ENCODE measurements at places on chromosomes 7 and 10.

- no peaks in the 10 kb centered on the region for H3K4me1 ChIP-seq
- no peaks in the 10 kb centered on the region for H3K27me3 ChIP-seq
- peak overlapping the region; percentile 29 for H3K27ac ChIP-seq
- no peaks in the 10 kb centered on the region for H3K36me3 ChIP-seq
Observed at GRCh38 chr7:101784292-101785127, 32.9 kb upstream of the CUX1 start.

- H3K27me3 ChIP-seq: no peaks in the 10 kb centered on the region
- DNase-seq: no peak
- H3K4me3 ChIP-seq: no peak overlapping the region
- no peaks in the 10 kb centered on the region for H3K4me1 ChIP-seq
- H3K36me3 ChIP-seq: no peaks in the 10 kb centered on the region
Observed at GRCh38 chr7:64113981-64114380, 68.7 kb downstream of the ZNF727 start.

DNA sequence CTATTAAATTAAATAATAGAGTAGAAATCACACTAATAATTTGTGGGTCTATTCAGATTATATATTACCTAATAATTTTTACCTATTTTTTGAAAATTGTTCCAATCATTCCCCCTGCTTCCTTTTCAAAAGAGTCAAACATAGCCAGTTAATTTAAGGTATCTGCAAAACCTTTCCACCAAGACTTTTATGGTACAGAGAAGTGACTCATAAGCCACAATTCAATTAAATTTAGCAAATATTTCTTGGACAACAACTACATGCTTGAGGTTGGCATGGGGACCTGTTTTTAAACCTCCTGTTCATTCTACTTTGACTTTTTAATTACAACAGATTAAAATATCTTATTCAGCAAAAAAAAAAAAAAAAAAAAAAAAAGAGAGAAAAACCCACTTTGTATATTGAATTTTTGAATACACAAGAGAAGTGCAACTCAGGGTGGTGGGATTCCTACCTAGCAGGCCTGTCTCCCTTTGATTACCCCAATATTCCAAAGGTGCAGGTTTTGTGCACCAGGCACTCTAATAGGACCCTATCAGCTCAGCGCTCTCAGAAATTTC, 301.9 kb upstream of the C7orf33 start:
- H3K27ac ChIP-seq: no peak overlapping the region
- H3K27me3 ChIP-seq: peaks cover 7% of the 10 kb centered on the region
- no peak for DNase-seq

DNA sequence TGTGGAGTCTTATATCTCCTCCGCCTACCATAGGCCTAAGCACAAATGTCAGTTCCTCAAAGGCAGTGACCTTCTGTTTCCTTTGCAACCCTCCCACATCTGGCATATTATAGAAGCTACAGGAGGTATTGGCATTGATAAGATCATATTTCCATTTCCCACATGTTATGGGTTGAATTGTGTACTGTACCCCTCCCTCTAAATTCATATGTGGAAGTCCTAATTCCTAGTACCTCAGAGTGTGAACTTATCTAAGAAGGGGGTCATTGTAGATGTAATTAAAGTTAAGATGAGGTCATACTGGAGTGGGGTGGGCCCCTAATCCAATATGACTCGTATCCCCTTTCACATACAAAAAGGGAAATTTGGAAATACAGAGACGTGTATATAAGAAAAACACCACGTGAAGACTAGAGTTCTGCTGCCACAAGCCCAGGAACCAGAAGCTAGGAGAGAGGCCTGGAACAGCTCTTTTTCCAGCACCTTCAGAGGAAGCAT, 6.1 kb upstream of the LAMB4 start:
- no peaks in the 10 kb centered on the region for H3K36me3 ChIP-seq
- no peak for DNase-seq
- H3K4me1 ChIP-seq: no peaks in the 10 kb centered on the region

DNA sequence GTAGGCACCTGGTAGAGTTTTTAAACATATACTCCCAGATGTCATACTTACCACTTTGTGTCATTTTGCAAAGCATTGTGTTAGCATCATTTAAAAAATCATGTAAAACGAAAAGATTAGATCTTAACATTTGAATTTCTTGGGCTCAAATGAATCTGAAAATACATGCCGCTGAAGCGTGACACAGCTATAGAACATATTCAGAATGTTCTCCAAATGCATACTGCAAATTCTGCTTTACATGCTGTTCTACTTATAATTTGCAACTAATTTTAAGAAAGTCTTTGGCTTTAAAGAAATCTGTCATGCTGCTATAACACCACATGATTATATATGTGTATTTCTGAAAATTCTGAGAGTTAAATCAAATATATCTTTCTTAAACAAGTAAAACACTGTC, 109.2 kb upstream of the CAV2 start:
- no peaks in the 10 kb centered on the region for H3K27me3 ChIP-seq
- no peaks in the 10 kb centered on the region for H3K36me3 ChIP-seq
- no peak for DNase-seq
- H3K27ac ChIP-seq: no peak overlapping the region
- peaks cover 31% of the 10 kb centered on the region for H3K4me1 ChIP-seq

DNA sequence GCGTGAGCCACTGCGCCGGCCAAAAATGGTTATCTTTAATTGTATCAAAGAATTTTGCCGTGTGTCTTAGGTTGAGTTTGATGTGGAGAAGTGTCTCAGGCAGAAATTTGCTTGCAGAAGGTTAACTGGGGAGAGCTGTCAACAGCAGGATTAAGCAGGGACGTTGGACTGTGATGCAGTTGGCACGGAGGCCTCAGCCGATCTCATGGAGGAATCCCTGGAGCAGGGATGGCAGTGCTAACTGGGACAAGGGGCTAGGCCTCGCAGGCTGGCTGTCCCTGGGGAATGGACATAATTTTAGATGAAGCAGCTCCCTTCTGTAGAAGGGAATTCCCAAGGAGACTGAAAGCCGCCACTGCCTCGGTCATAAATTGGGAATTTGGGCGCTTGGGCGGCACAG, 12.3 kb upstream of the KIF5B start:
- no peaks in the 10 kb centered on the region for H3K27me3 ChIP-seq
- H3K27ac ChIP-seq: no peak overlapping the region
- H3K4me1 ChIP-seq: no peaks in the 10 kb centered on the region
- peak; percentile 12 for DNase-seq
- H3K4me3 ChIP-seq: no peak overlapping the region
- no peaks in the 10 kb centered on the region for H3K36me3 ChIP-seq

DNA sequence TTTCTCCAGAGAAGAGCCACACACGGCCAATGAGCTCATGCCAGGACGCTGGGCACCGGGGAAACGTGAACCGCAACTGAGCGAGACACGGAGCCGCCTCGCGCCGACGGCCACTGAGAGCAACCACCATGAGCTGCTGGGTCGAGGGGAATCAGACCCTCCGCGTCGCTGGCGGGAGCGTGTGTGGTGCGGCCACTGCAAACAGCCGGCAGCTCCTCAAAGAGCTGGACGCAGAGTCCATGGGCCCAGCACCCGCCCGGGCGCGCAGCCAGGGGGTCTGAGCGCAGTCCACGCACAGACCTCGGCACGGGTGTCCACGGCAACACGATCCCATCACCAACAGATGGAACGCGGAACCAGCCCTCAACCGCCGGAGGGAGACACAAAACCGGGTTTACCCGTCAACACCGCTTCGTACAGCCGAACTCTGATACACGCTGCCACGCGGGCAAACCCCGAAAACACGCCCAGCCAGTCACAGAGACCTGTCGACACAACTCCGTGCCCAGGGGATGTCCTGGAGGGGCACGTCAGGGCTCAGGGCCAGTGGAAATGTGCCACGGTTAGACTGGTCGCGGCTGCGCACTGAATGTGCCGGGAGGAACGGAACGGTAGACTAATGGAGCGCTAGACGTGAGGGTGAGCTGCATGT, 147.1 kb downstream of the ELFN1 start:
- no peaks in the 10 kb centered on the region for H3K36me3 ChIP-seq
- no peak overlapping the region for H3K27ac ChIP-seq
- no peaks in the 10 kb centered on the region for H3K27me3 ChIP-seq
- H3K4me1 ChIP-seq: peaks cover 5% of the 10 kb centered on the region
- no peak for DNase-seq

DNA sequence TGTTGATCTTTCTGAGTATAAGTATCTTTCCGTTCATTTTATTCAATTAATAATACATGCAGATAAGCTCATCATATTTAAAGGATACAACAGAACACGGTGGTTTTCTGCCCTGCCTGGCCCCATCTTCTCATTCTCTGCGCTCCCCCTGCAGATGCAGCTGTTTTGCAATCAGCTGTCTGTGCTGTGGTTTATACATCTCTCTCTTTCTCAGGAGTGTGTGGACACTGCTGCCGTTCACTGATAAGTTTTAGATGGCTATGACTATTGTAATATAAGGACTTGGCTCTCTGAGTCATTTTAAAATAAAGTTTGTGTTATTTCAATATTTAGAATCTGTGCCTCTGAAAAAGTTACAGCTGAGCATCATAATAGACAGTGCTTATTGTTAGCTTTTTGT, 54.5 kb downstream of the CUL1 start:
- H3K4me3 ChIP-seq: no peak overlapping the region
- H3K36me3 ChIP-seq: no peaks in the 10 kb centered on the region
- H3K27me3 ChIP-seq: no peaks in the 10 kb centered on the region

DNA sequence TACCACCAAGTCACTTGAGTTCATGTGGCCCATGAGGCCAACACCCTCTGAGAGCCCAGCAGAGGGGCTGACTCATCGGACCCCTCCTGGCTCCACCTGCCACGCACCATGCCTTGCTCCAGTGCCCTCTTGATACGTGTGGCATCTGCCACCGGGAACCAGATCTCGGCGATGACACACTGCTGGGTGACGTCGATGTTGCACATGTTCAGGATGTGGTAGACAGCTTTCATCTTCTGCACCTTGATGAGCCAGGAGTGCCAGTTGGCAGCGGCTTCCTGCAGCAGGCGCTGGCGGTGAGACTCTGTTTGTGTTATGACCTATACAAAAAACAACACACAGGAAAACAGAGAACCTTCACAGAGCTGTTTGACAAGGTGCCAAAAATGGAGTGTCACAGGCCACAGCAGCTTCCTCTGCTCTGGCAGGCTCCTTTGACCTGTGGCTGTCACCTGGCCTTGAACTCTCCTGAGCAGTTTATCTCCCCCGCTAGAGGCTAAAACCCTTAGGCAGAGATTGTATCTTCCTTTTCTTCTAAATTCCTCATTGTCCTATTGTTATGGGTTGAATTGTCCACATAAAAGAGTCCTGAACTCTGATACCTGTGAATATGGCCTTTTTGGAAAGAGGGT, 45.2 kb upstream of the TMEM213 start:
- H3K4me3 ChIP-seq: no peak overlapping the region
- no peaks in the 10 kb centered on the region for H3K4me1 ChIP-seq
- no peak overlapping the region for H3K27ac ChIP-seq
- H3K27me3 ChIP-seq: peaks cover 6% of the 10 kb centered on the region
- DNase-seq: peak; percentile 16

DNA sequence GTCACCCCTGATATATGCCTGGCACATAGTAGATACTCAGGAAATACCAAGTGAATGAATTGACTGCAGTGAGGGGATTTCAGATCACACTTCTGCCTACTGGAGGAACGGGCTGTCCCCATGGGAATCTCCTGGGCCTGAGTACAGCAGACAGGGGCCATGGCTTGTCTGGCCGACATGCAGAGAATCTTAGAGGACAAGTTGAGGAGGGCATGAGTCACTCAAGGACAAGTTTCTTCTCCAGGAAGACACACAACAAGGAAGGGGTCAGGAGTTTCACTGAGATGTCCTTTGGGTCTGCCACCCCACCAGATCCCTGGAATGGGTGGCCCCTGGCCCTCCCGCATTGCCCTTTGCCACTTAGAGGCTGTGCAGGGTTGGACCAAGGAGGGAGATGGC, 20.7 kb downstream of the PLPP4 start:
- no peak overlapping the region for H3K27ac ChIP-seq
- DNase-seq: no peak
- no peaks in the 10 kb centered on the region for H3K36me3 ChIP-seq
- H3K4me3 ChIP-seq: no peak overlapping the region
- peaks cover 3% of the 10 kb centered on the region for H3K27me3 ChIP-seq
- no peaks in the 10 kb centered on the region for H3K4me1 ChIP-seq

DNA sequence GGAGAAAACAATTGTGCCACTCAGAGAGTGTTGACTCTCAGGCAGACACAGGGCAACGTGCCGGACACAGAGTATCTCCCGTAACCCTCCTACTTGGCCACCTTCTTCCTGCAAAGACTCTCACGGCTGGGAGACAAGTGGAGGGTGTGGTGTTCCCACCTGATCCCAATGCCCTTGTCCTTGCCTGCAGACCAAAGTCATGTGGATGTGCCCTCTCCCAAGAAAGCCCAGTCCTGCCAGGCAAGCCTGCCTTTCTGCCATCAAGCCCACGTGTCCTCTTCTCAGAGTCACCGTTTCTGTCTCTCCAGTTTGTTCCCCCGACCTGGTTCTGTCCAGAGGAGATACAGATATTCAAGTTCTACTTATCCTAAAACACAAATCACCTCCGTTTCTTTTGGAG, 723 bp downstream of the PNLIPRP2 start:
- no peak for DNase-seq
- H3K27ac ChIP-seq: no peak overlapping the region
- H3K4me1 ChIP-seq: no peaks in the 10 kb centered on the region
- H3K27me3 ChIP-seq: peaks cover 7% of the 10 kb centered on the region

DNA sequence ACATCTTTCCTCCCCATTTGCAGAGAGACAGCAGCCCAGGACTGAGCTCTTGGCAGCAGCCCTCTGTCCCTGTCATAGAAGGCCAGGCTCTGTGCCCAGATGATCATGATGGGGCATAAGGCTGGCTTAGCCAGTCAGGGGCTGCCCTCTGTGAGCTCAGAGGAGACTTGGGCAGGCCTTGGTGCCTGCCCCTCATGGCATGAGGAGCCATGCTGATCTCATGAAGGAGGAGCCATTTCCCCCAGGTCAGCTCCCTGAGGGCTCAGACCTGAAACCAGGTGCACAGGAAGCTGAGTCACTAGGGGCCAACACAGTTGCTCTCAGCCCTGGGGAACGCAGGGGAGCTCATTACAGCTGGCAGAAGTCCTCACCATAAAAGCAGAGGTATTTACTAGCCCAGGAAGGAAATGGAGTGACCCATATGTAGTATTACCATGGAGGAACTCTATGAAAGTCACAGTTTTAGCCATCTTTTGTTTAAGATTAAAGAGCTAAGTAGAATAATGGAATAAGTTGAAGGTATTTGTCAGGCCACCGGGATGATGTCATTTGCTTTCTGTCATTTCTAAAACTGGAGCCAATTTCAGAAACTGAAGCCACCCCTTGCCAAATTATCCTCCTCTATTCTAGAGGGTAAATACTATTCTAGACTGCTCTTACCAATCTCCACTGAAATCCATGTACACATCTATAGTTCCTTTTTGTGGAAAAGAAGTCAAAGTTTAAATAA, 362.4 kb upstream of the ZNF32 start:
- peak; percentile 39 for DNase-seq
- H3K27me3 ChIP-seq: no peaks in the 10 kb centered on the region
- H3K36me3 ChIP-seq: no peaks in the 10 kb centered on the region
- H3K4me1 ChIP-seq: peaks cover 48% of the 10 kb centered on the region

Measured in heart right ventricle (tissue), 16 donors.